ENCODE measurements at places on chromosomes 3 and 15. TPM values are rescaled to one million over a fixed set of nuclear protein-coding genes. Genes with fewer than 3 reads are reported as not detected.
A peak's percentile ranks its signal among the peaks of the same experiment; 100 is the strongest.

Gene C3orf20
- polyA plus RNA-seq: not detected

DNA sequence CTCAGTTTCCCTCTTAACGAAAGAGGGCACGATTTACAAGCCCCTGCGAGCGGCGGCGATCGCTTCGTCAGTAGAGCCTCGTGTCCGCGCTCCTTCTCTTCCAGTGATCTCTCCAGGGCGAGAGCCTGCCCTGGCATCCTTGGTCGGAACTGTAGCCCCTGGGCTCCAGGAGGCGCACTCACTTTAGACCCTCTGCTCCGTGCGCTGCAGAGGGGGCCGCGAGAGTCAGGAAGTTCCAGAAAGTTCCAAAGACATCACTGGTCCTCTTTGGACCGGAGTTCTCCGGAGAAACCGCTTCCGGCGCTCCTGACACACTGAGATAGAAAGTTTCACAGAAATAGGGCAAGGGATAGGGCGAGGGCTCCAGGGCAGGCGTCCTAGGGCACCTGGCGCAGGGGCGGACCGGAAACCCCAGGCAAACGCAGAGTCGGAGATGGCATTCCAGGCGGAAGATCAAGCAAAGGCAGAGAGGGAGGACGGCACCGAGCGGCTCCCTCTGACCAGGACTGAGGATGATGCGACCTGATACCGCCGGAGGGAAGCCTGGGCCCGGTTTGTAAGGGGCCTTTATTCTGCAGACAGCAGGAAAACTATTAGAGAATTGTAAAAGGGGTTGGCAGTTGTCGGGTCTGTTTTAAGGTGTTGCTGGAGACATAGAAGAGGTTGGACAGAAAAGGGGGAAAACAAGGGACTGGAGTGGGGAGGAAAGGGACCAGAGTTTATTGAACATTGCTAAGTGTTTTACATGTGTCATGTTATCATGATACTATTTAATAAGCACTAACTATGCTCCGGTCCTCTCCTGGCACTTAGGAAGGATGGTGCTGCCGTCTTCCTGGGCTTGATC, 1.3 kb upstream of the CPEB1 start:
- no peaks in the 10 kb centered on the region for H3K36me3 ChIP-seq
- H3K27ac ChIP-seq: no peak overlapping the region
- peaks cover 9% of the 10 kb centered on the region for H3K27me3 ChIP-seq
- DNase-seq: no peak

DNA sequence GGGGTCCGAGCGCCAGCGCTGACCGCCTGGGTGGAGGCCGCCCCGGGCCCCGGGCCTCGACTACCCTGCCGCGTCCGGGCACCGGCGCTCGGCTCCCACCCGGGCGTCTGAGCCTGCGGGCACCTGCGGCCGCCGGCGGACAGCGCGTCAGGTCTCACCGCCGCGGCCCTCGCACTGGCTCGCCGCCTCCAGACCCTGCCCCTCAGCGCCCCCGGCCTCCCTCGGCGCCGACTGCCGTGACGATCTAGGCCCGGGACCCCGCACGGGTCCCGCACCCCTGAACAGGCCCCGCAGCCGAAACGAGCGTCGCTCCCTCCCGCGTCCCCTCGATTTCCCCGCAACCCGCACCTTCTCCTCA, 297 bp downstream of the PRC1 start:
- DNase-seq: no peak
- peak overlapping the region; percentile 98 for H3K4me3 ChIP-seq
- H3K36me3 ChIP-seq: peaks cover 5% of the 10 kb centered on the region
- peak overlapping the region; percentile 98 for H3K27ac ChIP-seq
- H3K4me1 ChIP-seq: peaks cover 24% of the 10 kb centered on the region

- no peaks in the 10 kb centered on the region for H3K36me3 ChIP-seq
- no peak for DNase-seq
- no peaks in the 10 kb centered on the region for H3K4me1 ChIP-seq
- H3K4me3 ChIP-seq: no peak overlapping the region
Observed at GRCh38 chr3:6321999-6322398, 538.9 kb upstream of the GRM7 start.

Gene XXYLT1
- 15.7 TPM for polyA plus RNA-seq

Measured in immature natural killer cell (primary cell).